ENCODE measurements at places on chromosomes 3 and 15. TPM values are rescaled to one million over a fixed set of nuclear protein-coding genes. Genes with fewer than 3 reads are reported as not detected.
A peak's percentile ranks its signal among the peaks of the same experiment; 100 is the strongest.

DNA sequence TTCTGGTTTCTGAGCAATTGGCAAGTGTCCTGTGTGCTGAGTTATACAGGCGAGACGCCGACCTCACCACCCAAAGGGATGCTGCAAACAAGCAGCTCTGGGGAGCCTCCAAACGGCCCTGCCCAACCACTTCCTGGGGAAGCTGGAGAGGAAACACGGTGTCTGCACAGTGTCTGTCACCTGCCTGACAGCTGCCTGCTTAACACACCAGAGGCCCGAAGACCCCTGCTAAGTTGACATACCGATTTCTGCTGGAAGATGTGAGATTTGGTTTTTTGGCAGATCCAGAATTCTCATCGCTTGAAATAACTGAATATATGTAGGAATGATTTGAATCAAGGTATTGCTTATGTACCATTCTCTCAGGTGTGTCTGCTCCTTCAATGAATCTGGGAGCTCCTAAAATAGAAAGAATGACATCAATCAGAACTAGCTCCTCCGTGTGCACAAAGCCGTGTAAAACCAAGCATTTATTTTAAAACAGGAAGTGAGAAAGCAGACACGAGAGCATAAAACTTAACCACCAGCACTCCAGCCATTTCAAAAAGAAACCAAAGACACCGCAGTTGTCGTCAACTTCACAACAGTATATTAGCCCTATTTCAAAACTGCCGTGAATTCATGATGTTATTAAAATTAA lies 27.2 kb downstream of the LRRC2 start:
- H3K36me3 ChIP-seq, result no peaks in the 10 kb centered on the region
- DNase-seq, result no peak
- H3K4me3 ChIP-seq, result no peak overlapping the region

DNA sequence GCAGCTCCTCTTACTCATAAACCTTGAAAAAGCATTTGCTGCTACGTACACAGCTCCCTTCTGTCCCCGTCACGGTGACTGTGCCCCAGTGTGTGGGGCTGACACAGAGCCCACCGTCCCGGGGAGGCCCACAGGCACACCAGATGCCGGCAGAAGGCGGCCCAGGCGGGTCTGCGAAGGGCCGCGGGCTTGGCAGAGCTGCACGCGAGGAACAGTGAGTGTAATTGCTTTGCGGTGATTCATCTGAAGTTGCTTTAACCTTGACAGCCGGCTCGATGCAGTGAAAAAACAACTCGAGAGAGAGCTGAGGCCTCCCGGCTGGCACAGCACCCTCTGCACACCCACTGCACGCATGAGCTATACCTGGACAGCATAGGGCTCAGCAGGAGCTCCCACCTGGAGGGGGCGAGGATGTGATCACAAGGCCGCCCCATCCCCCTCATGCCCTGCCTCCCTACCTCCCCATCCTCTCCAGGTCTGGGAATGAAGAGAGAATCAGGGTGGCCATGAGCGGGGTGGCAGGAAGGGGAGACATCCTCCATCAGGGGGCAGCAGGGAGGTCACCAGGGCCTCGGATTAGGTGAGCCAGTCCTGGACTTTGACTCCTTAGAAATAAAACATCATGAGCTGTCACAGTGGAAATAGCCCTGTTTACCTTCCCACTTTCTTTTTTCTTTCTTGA lies 172.7 kb downstream of the MEGF11 start:
- H3K4me3 ChIP-seq, result no peak overlapping the region
- no peak overlapping the region for H3K27ac ChIP-seq
- H3K4me1 ChIP-seq, result no peaks in the 10 kb centered on the region

GRCh38 chr3:156668073-156668763 lies 6.2 kb upstream of the TIPARP start:
- H3K4me1 ChIP-seq, result no peaks in the 10 kb centered on the region
- H3K4me3 ChIP-seq, result no peak overlapping the region
- no peak overlapping the region for H3K27ac ChIP-seq
- no peaks in the 10 kb centered on the region for H3K27me3 ChIP-seq
- H3K36me3 ChIP-seq, result no peaks in the 10 kb centered on the region
- DNase-seq, result no peak

DNA sequence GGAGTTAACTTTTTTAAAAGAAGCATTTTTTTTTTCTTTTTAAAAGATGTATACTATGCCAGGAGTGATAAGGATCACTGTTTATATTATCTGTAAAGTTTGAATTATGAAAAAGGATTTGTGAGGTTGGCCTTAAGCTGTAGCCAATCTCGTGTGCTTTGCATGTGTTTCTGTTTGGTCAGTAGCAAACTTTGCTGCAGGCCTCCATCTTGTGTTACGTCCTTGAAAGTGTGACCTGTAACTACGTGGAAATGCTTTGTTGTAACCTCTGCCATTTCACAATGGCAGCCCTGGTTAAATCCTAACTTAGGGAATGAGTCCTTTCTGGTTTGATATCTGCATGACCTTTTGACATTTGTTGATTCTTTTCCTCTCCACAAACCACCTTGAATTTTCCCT lies 1345.6 kb downstream of the NSUN3 start:
- no peak overlapping the region for H3K27ac ChIP-seq
- DNase-seq, result no peak
- no peak overlapping the region for H3K4me3 ChIP-seq
- no peaks in the 10 kb centered on the region for H3K27me3 ChIP-seq

DNA sequence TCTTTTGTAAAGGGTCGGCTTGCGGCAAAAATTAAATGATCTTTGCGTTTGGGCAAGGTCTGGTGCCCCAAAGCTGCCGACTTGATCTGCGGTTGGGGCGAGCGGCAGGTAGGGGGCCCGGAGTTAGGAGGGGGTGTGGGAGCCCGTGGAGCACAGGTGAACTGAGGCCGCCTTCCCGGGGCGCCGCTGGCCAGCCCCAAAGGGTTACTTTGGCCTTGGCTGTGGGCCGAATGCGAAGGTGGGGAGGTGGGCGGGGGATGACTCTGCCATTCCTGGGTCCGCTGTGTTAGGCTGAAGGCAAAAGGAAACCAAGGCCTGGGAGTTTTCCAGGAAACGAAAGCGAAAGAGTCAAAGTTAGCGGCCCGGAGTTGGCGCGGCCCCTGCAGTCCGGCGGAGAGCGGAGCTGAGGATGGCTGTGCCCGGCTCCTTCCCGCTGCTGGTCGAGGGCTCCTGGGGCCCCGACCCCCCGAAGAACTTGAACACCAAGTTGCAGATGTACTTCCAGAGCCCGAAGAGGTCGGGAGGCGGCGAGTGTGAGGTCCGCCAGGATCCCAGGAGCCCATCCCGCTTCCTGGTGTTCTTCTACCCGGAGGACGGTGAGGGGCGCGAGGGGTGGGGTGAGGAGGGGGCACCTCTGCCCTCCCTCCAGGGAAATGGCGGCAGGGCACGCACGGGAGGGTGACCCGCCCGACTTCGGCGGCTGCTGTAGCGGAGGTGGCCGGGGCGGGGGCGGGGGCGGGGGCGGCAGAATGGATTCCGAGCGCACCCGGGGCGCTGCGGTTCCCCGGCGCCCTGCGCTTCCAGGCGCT lies at the start of gene PARP14:
Gene PARP14 (plus strand): TSS at position 365 of the 809 bp plus-strand sequence. CDS start 45 bp downstream, at position 410.
- DNase-seq, result peak; percentile 71
- peak within 1 kb of the TSS; percentile 96 for H3K27ac ChIP-seq
- no peaks in the 10 kb centered on the region for H3K27me3 ChIP-seq
- H3K4me1 ChIP-seq, result no peaks in the 10 kb centered on the region

- no peak overlapping the region for H3K27ac ChIP-seq
- DNase-seq, result no peak
- no peaks in the 10 kb centered on the region for H3K36me3 ChIP-seq
- H3K27me3 ChIP-seq, result no peaks in the 10 kb centered on the region
- no peaks in the 10 kb centered on the region for H3K4me1 ChIP-seq
Observed at GRCh38 chr3:123883111-123883510, 1.0 kb downstream of the MYLK start.

GRCh38 chr15:48384616-48385015 lies 53.4 kb downstream of the DUT start:
- no peak overlapping the region for H3K4me3 ChIP-seq
- H3K36me3 ChIP-seq, result no peaks in the 10 kb centered on the region
- no peak for DNase-seq
- H3K27ac ChIP-seq, result no peak overlapping the region
- no peaks in the 10 kb centered on the region for H3K27me3 ChIP-seq
- peaks cover 7% of the 10 kb centered on the region for H3K4me1 ChIP-seq

DNA sequence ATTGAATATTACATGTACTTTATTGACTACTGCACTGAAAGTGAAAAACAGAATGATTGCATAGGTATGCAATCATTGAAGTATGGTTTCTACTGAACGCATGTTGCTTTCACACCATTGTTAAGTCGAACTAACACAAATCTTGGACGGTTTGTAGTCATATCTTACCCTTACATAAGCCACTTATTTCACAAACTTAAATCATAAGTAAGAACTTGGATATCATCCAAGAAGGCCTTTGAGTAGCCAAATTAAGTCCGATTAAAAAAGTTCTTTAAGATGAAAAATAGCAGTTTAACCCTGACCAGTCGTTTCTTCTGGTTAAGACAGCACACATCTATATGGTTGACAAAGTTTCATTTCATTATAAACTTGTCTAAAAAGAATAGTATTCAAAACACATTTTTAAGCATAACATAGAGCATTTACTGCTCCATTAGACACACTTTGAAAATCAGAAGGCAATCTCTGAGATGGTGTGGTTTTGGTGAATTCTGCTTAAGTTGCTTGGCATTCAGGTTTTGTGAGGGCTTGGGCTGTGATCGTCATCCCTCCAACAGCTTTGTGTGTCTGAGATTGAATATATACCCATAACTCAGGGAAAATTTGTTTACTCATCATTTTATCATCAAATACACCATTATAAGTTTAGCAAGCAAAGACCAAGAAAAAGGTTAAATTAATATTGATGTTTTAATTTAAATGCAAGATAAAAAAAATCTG lies 92.2 kb downstream of the NFKBIZ start:
- no peaks in the 10 kb centered on the region for H3K36me3 ChIP-seq
- H3K27me3 ChIP-seq, result no peaks in the 10 kb centered on the region
- no peak overlapping the region for H3K27ac ChIP-seq
- no peaks in the 10 kb centered on the region for H3K4me1 ChIP-seq
- H3K4me3 ChIP-seq, result no peak overlapping the region

- H3K36me3 ChIP-seq, result no peaks in the 10 kb centered on the region
- H3K4me3 ChIP-seq, result peak overlapping the region; percentile 48
- H3K27me3 ChIP-seq, result no peaks in the 10 kb centered on the region
- no peaks in the 10 kb centered on the region for H3K4me1 ChIP-seq
- DNase-seq, result peak; percentile 58
Observed at GRCh38 chr3:64684715-64685261, 3.0 kb downstream of the ADAMTS9 start.

DNA sequence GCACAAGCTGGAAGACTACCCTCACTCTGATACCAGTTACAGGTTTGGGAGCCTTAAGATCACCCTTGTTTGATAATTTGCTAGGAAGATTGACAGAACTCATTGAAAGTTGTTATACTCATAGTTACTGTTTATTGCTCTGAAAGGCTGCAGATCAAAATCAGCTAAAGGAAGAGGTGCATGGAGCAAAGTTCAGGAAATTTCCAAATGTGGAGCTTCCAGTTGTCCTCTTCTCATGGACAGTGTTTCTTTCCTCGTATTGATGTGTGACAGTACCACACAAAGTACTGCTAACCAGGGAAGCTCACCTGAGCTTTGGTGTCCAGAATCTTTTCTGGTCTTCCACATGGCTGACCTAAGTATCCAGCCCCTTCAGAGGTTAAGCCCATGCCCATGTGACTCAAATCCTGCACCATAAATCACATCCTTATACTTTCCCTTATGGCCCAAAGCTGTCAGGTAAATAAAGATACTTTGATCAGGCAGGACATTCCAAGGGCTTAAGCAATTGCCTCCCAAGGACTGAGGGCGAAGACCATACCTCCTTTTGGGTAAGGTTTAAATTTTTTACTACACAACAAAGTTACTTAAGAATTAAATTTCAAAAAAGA lies 93.1 kb upstream of the ZBED2 start:
- DNase-seq, result no peak
- H3K36me3 ChIP-seq, result no peaks in the 10 kb centered on the region
- H3K4me3 ChIP-seq, result no peak overlapping the region
- no peak overlapping the region for H3K27ac ChIP-seq
- H3K27me3 ChIP-seq, result no peaks in the 10 kb centered on the region

DNA sequence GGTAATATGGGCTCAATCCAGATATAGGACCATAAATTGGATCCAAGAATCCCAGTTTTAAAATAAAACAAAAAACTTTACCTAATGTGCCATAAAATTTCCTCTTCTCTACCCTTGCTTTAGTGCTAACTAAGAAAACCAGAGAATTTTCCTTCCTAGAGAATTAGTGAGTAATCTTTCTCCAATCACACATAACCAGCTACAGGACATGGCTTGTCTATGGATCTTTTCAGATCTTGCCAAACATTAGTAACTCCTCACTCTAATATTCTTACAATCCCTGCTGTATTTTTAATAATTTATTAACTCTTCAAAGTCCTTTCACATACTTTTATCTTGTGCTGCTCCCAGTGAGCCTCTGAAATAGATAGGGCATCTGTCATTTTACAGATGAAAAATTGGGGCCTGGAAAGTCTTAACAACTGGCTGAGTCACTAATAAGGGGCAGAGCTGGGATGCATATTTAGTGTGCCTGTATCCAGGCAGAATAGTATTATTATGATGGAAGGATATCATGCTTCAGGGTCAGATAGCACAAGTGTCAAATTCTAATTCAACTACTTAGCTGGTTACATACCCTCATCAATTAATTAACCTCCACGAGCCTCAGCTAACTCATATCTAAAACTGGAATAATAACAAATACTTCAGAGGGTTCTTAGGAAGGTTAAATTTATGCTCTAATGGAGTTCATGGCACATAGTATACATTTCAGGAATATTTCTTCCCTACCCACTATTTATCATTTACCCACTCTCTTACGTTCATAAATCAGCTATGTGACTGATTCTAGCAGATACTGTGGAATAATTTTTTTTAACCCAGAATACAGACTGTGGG lies 5.6 kb downstream of the ZBED2 start:
- H3K27ac ChIP-seq, result no peak overlapping the region
- no peak overlapping the region for H3K4me3 ChIP-seq
- H3K36me3 ChIP-seq, result no peaks in the 10 kb centered on the region
- no peaks in the 10 kb centered on the region for H3K27me3 ChIP-seq

ALDH1L1 gene
- total RNA-seq, result 19.6 TPM

UROC1 gene
- total RNA-seq, result 0.17 TPM

TXNRD3 gene
- 14.4 TPM for total RNA-seq

LRRC15 gene
- not detected for total RNA-seq

HMG20A gene
- total RNA-seq, result 15.9 TPM

FBN1 gene
- total RNA-seq, result 12.1 TPM
